Smooth muscle cell of bladder (primary cell): ENCODE measurements at places on chromosomes 6 and 20. TPM values are rescaled to one million over a fixed set of nuclear protein-coding genes. Genes with fewer than 3 reads are reported as not detected.

SRSF12 gene
- 0.09 and 0.28 TPM in 2 replicates for total RNA-seq

EEF1A2 gene
- total RNA-seq, result 1.3 and 3.0 TPM in 2 replicates

ZNF831 gene
- not detected in 2 replicates for total RNA-seq

IRF4 gene
- 0.14 and 0.65 TPM in 2 replicates for total RNA-seq

BTNL2 gene
- total RNA-seq, result not detected in 2 replicates

SIRPB1 gene
- total RNA-seq, result 0.71 TPM in 1 of 2 replicates, not detected in the other

PRDM13 gene
- total RNA-seq, result not detected in 2 replicates

GJA10 gene
- total RNA-seq, result not detected in 2 replicates

DNAJC5 gene
- total RNA-seq, result 49.6 and 68.2 TPM in 2 replicates

TREM2 gene
- 0.28 and 0.57 TPM in 2 replicates for total RNA-seq

ANKRD66 gene
- not detected in 2 replicates for total RNA-seq

HLA-DQB1 gene
- not detected in 2 replicates for total RNA-seq

CCN6 gene
- not detected in 2 replicates for total RNA-seq

STMND1 gene
- total RNA-seq, result not detected in 2 replicates

ATP6V1G2 gene
- 4.8 and 5.0 TPM in 2 replicates for total RNA-seq

SYTL3 gene
- total RNA-seq, result 2.4 and 4.2 TPM in 2 replicates

CRISP3 gene
- total RNA-seq, result not detected in 2 replicates

TNNC2 gene
- 1.00 and 1.1 TPM in 2 replicates for total RNA-seq

ADTRP gene
- total RNA-seq, result 2.7 and 3.5 TPM in 2 replicates

ELOVL4 gene
- total RNA-seq, result 4.7 and 5.6 TPM in 2 replicates

BMP7 gene
- 0.28 TPM in 1 of 2 replicates, not detected in the other for total RNA-seq

C6orf58 gene
- under 0.01 and 0.09 TPM in 2 replicates for total RNA-seq

CDYL gene
- 49.5 and 51.3 TPM in 2 replicates for total RNA-seq

LY6G6D gene
- not detected in 2 replicates for total RNA-seq

SUMO4 gene
- total RNA-seq, result 1.1 and 1.3 TPM in 2 replicates

KIFC1 gene
- 1.3 and 1.4 TPM in 2 replicates for total RNA-seq

FAM83C gene
- total RNA-seq, result not detected in 2 replicates

EGFL8 gene
- 0.57 and 1.2 TPM in 2 replicates for total RNA-seq

REM1 gene
- 0.09 TPM in 1 of 2 replicates, not detected in the other for total RNA-seq

HTR1B gene
- total RNA-seq, result under 0.01 TPM in 1 of 2 replicates, not detected in the other

WFDC5 gene
- not detected in 2 replicates for total RNA-seq

SNAI1 gene
- 0.43 and 0.92 TPM in 2 replicates for total RNA-seq

FRK gene
- 1.9 and 3.1 TPM in 2 replicates for total RNA-seq

SSR1 gene
- total RNA-seq, result 56.2 and 71.4 TPM in 2 replicates

PHACTR1 gene
- total RNA-seq, result under 0.01 and 0.09 TPM in 2 replicates

ENPP1 gene
- total RNA-seq, result 4.7 and 8.7 TPM in 2 replicates

CHRNA4 gene
- not detected in 2 replicates for total RNA-seq

FNDC11 gene
- total RNA-seq, result 0.46 and 0.57 TPM in 2 replicates

GABBR1 gene
- 10.2 and 13.5 TPM in 2 replicates for total RNA-seq

HACE1 gene
- 16.9 and 18.1 TPM in 2 replicates for total RNA-seq
